Activated CD8-positive, alpha-beta memory T cell treated with anti-CD3 and anti-CD28 coated beads for 1 hour (primary cell): ENCODE measurements at places on chromosomes 2 and 18.

DNA sequence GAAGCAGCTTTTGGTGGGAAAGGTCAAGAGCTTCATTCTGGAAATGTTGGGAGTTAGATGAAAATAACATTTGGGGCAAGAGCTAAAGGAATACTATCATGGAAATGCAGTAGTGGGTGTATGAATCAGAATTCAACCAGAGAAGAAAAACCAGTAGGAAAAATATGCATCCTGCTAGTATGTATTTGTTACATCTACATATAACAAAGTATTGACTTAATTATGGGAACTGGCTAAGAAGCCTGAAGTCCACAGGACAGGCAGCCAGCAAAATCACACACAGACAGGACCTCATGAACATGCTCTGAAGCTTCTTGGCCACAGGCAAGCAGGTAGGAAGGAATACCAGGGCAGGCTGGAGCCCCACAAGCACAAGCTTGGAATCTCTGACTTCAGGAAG is 185.8 kb downstream of the FBXO15 start:
- DNase-seq = no peak

- DNase-seq = no peak
These were observed 9.0 kb upstream of the CWC22 start for GRCh38 chr2:180015951-180016709.

GRCh38 chr18:36706134-36706881 is 122.5 kb downstream of the TPGS2 start:
- no peak for DNase-seq

- DNase-seq = no peak
These were observed 29.1 kb upstream of the MGAT4A start for GRCh38 chr2:98759827-98760625.

DNA sequence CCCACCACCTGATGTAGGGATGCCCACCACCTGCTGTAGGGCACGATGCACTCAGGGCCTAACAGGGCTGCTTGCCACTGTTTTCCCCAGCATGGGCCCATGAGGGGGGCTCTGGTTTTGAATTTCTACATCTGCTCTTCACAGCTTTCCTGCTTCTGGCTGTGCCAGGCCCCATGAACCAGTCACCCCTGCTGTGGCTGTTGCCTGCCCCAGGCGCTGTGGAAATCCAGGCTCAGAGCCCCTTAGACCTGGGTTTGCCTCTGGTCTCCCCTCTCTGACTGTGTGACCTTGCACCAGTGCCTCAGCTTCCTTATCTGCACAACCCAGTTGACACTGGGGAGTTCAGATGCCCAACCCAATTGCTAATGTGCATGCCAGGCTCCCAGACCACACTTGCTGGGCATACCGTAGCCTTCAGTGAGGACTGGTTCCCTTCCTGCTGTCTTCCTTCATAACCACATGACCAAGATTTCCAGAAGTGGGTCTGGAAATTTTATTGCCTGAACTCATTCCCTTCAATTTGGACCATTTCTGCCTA is 6.0 kb upstream of the MLPH start:
- DNase-seq = no peak

GRCh38 chr2:211258646-211259335 is 702.4 kb downstream of the CPS1 start:
- DNase-seq = no peak

- DNase-seq = no peak
These were observed 5.8 kb downstream of the MAPRE3 start for GRCh38 chr2:26976237-26976636.

GRCh38 chr2:55073000-55073983 is 23.0 kb upstream of the RTN4 start:
- DNase-seq = no peak

- DNase-seq = no peak
These were observed 130.9 kb downstream of the ZNF407 start for GRCh38 chr18:74728586-74728985.

GRCh38 chr2:85981579-85982247 is 92.9 kb upstream of the ST3GAL5 start:
- DNase-seq = no peak

GRCh38 chr18:58009166-58009565 is 34.9 kb upstream of the NEDD4L start:
- no peak for DNase-seq

GRCh38 chr2:239688122-239688681 is 287.4 kb upstream of the HDAC4 start:
- DNase-seq = no peak

DNA sequence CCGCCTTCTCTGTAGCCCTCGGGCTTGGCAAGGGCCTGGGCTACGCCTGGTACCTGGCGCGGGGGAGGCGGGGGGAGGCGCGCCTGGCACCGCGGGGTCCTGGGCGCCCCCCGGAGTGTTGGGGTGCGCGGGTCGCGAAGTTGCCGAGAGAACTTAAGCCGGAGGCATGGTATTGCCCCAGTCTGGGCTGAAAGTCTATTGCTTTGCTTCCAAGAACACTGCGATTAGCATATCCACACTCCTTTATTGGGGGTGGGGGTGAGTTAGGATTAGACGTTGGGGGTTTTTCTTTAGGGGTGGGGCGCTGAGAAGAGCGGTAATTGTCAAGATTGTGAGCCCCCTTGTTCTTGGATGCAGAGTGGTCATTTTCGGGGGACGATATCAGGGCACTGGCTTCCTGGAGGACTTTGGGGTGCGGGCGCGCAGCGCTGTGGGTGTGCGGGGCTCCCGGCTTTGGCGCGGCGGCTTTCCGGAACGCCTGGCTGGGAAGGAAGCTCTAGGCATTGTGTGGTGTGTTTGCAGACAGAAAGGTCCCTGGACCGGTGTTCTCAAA is 798 bp downstream of the TANC1 start:
- DNase-seq = no peak

- no peak for DNase-seq
These were observed 517.0 kb upstream of the SOX11 start for GRCh38 chr2:5175231-5175630.

- peak; percentile 22 for DNase-seq
These were observed 13.4 kb downstream of the SERPINB7 start for GRCh38 chr18:63788447-63789096.

- no peak for DNase-seq
These were observed 84.4 kb upstream of the CD28 start for GRCh38 chr2:203621981-203622515.

DNA sequence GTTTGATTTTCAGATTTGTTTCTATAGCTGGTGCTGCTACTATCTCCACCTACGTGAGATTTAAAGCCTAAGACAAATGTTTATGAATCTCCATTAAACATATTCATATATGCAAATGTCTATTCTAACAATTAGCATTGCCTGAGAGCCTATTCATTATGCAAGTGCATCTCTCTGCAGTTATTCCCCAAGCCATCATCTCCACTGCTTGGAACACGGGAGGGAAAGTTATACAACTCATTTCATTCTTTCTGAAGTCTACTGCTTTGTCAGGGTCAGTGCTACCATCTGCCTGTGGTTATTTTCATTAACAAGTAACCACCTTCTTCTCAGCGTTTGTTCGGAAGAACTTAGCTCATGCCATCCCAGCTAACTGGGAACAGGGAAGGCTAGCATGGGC is 188.8 kb upstream of the REV1 start:
- no peak for DNase-seq

- no peak for DNase-seq
These were observed 148.1 kb downstream of the ACKR3 start for GRCh38 chr2:236717729-236718128.

DNA sequence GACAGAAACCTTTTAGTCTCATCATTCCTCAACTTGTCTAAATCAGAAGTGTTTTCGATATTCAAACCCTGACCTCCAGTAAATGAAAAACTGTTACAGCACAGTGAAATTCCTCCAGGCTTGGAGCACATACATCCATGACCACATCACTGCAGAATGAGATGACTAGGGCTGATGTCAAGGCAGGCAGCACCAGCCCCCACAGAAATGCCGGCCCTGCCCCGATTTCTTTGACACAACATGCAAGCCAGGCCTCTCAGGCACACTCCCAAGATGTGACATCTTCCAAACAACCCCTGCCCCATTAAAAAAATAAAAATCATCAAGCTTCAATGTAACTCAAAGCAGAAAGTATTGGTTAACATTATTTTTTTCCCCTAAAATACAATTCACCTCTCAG is 103.3 kb downstream of the CTAGE1 start:
- no peak for DNase-seq

GRCh38 chr2:174632841-174633622 is 35.4 kb upstream of the WIPF1 start:
- DNase-seq = no peak

DNA sequence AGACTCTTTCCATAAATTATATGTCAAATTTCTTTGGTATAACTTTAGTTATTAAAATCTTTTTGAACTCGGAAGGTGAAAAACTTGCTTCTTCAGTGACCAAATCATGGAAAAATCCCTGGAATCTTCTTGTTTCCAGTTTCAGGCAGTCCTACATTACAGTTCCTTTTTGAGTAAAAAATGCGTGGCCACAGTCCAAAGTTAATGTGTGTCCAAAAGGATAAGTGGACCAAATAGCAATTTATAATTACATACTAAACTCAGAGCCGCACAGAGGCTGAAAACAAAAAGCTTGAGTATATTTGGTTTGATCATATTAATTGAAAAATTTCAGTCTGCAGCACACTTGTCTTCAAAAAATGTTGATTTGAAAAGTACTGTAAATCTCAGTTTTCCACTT is 28.4 kb upstream of the DYNC2LI1 start:
- no peak for DNase-seq

DNA sequence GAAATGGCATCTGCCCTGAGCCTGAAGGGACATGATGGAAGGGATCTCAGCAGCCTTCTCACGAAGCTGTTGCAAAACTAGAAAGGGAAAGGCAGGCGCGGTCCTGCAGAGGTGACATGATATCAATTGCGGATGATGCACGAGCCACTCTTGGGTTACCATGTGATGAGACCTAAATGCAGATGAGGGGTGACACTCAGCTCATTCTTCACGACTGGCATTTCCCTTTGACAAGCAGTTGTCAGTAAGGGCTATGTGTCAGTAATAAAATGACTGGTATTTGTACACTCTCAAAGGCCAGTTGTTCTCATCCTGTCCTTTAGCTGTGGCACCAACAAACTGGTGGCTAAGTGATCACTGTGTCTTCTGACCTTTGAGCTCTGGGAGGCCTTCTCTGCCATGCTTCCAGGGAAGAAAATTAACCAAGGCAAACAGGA is 273.6 kb downstream of the ETAA1 start:
- no peak for DNase-seq

GRCh38 chr18:12015416-12016062 is 34.2 kb downstream of the IMPA2 start:
- no peak for DNase-seq

DNA sequence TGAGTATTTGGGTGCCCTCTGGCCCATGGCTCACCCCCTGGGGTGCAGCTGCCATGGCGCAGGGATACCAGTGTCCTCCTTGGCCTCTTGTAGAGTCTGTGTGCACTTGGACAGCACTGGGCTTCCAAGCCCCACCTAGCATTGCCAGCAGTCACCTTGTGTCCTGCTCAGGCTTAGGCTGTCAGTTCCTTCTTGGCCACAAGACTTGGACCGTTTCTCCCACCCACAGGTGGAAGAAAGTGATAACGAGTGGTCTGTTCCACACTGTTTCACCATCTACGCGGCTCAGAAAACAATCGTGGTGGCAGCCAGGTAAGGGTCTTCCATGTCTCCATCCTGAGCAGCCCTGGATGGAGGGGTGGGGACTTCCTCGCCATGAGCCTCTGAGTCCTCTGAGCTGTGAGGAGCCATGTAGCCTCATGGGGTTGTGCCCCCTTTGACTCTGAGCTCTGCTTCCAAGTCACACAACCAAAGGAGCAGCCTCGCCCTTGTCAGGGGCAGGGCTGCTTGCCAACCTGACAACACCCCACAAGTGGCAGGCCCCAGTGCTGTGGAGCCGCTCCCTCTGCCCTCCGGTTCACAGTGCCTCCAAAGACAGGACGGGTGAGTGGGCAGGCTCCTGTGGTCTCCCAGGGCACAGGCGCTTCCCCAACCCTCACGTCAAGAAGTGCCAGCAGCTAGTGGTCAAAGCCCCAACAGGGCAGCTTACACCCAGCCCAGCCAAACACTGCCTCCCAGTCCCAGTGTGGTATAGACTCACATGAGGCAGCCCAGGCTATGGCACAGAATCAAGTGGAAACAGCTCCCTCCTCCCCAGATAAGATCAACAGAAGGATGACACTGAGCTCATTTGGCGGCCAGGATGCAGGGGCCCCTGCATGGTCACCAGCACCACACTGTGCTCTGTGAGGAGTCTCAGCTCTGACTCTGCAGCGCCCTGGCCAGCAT is 18.4 kb downstream of the STK25 start:
- no peak for DNase-seq

DNA sequence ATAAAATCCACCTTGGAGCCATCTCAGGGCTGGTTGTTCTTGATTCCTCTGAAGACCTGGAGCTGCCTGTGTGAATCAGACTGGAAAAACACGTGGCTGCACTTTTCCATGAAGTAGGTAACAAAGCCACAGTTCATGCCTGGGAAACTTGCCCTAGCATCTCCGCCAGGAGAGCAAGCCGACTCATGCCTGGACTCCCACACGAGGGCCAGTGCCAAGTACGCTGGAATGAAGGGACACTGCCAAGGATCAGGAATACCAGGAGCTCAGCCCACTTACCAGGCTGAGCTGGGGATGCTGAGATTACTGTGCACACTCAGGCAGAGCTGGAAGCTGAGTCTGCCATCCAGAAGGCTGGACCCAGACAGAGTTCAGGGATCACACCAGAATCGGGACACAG is 10.9 kb upstream of the FHL2 start:
- DNase-seq = no peak
